ENCODE measurements at places on chromosomes 1 and 21.
A peak's percentile ranks its signal among the peaks of the same experiment; 100 is the strongest.

DNA sequence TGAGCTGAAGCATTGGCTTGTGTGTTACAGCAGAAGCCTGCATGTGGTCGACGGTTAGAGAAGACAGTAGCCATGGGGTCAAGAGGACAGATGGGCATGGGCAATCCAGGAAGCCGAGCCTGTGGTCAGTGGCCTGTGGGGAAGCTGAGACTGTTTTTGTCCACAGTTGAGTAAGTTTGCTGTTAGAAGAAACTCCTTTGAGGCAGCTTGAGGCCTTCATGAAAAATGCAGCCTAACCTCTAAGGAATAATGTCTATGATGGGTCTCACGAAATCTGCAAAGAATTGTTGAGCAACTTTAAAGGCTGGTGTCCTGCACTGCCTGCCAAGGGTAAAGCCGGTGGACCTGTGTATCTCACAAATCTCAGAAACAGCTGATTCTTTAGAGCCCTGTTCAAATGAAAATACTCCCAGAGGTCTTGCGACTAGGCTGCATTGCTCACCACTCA, 322.4 kb downstream of the SETD4 start:
- DNase-seq, result no peak

GRCh38 chr1:29121936-29122681, 1.6 kb downstream of the TMEM200B start:
- DNase-seq, result peak; percentile 75

GRCh38 chr1:100213141-100213540, 35.1 kb upstream of the LRRC39 start:
- no peak for DNase-seq

- no peak for DNase-seq
Measured at GRCh38 chr1:185681034-185681633, 53.1 kb upstream of the HMCN1 start.

- no peak for DNase-seq
Measured at GRCh38 chr1:101073836-101074235, 48.3 kb upstream of the DPH5 start.

GRCh38 chr1:23421753-23422240, 2.8 kb downstream of the TCEA3 start:
- DNase-seq, result no peak

GRCh38 chr1:234396092-234396491, 22.8 kb downstream of the COA6 start:
- DNase-seq, result no peak
